ENCODE measurements at places on chromosomes 13 and 19.

- DNase-seq, result no peak
These were observed 122.9 kb downstream of the OLFM4 start for GRCh38 chr13:53151336-53152056.

GRCh38 chr19:32287811-32288227 lies 57.6 kb upstream of the ZNF507 start:
- no peak for DNase-seq

DNA sequence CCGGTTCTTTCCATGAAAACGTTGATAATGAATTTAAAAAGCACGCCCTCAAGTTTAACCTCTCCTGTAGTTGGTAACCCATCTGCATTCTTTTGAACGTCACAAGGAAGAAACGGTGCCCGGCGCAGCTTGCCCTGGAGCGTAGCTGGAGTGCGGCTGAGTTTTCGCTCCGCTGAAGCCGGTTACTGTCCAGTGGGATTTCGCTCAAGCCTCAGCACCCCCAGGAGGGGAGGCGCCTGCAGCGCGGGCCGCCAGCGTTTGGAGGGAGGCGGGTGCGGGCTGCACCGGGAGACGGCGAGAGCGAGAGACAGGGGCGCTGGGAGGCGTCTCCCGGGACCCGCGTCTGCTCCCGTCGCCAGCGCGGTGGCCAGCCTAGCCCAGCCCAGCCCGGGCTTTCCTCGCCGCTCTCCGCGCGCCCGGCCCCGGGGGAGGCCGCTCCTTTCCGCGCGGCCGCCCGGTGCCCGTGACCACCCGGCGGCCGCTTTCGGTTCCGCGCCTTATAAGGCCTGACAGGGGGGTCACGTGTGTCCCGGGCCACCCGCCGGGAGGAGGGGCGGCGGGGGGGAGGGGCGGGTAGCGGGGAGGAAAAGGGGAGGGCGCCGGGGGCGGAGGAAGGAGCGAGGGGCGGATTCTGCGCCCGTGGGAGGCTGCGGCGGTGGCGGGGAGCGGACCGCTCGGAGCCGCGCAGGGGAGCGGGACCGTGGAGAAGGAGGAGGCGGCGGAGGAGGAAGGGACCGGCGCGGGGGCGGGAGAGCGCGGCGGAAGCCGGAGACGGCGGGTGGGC lies 8.3 kb upstream of the DGKH start:
- peak; percentile 78 for DNase-seq

DNA sequence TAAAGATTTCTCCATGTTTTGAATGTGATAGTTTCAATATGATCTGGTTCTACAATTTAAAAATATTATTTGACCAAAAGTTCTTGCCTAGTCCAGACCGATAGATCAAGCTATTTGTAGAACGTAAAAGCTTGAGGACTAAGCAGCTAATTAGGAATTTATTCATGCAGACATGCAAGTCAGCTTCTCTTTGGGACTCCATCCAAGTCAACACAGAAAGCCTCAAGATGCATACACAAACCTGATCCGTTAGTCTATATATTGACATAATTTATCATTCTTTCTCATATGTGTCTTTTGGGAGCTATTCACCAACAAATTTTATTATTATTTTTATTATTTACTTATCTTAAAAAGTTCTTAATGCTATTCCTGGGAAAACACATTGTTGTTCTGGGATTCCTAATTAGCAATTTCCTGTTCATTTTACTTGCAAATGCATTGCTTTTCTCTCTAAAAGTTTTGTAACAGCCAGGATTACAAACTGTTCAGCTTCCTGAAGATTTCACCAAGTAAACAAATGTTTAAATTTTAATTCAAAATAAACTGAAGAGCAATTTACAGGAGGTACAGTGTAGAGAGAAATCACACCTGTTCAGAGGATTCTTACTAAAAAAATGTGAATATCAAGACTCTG lies 375.3 kb downstream of the GPC5 start:
- DNase-seq, result no peak

DNA sequence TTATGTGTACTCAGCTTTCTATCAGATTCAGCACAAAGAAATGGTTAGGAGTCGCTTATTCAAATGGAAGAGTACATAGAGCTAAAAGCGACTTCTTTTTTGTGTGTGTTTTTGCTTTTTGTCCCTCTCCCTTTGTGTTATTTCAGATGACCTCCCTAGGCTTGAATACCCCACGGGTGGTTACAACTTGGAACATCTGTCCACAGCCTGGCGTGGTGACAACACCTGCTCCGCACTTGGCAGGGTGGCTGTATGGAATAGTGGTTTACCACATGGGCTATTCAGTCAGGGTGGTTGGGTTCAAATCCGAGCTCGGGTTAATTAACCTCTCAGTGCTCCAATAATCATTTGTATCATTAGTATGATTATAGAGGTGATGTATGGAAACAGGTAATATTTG lies 151.6 kb upstream of the FREM2 start:
- DNase-seq, result no peak

DNA sequence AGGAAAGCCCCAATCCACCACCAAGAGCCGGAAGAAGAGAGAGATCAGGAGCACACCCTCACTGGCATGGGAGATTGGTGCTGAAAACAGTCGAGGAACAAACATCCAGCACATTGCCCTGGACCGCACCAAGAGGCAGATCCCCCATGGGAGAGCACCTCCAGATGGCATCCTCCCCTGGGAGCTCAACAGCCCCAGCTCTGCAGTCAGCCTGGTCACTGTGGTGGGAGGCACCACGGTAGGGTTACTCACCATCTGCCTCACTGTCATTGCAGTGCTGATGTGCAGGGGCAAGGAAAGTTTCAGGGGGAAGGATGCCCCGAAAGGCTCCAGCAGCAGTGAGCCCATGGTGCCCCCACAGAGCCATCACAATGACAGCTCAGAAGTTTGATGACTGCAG lies 110.2 kb downstream of the STOML3 start:
- no peak for DNase-seq

- no peak for DNase-seq
These were observed 260.9 kb downstream of the MTUS2 start for GRCh38 chr13:29081036-29081435.

- no peak for DNase-seq
These were observed 2567.7 kb upstream of the PCDH20 start for GRCh38 chr13:63983366-63983765.

- no peak for DNase-seq
These were observed 72.2 kb downstream of the ATP11A start for GRCh38 chr13:112761701-112762689.

Data from stimulated activated CD8-positive, alpha-beta memory T cell treated with anti-CD3 and anti-CD28 coated beads, Interleukin-4, amount 100 ng/mL, for 4 hours (primary cell).